ENCODE measurements at places on chromosomes 7 and 10.

GRCh38 chr7:57425969-57426628, 23.9 kb upstream of the ZNF716 start:
- peak; percentile 26 for DNase-seq

- no peak for DNase-seq
Observed at GRCh38 chr7:135459951-135460567, 49.8 kb downstream of the CNOT4 start.

GRCh38 chr10:54478601-54479000, 322.4 kb downstream of the PCDH15 start:
- no peak for DNase-seq

- no peak for DNase-seq
Observed at GRCh38 chr10:85548034-85548433, 818.6 kb downstream of the GRID1 start.

GRCh38 chr10:30238836-30239235, 110.2 kb downstream of the MTPAP start:
- no peak for DNase-seq

DNA sequence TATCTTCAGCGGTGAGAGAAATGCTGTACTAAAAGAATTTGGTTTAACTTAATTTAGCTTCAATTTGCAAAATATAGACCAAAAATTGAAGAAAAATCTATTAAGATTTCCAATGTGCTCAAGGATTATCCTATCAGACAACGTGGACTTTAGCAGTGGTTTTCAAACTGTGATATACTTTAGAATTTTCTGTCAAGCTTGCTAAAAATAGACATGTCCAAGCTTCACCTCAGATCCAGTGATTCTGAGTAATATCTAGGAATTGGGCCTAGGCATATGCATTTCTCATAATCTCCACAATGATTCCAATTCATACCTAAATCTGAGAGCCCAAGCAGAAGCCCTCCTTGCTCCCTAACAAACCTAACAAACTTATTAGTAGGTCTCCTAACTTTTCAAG, 3.4 kb downstream of the WASL start:
- DNase-seq, result no peak

DNA sequence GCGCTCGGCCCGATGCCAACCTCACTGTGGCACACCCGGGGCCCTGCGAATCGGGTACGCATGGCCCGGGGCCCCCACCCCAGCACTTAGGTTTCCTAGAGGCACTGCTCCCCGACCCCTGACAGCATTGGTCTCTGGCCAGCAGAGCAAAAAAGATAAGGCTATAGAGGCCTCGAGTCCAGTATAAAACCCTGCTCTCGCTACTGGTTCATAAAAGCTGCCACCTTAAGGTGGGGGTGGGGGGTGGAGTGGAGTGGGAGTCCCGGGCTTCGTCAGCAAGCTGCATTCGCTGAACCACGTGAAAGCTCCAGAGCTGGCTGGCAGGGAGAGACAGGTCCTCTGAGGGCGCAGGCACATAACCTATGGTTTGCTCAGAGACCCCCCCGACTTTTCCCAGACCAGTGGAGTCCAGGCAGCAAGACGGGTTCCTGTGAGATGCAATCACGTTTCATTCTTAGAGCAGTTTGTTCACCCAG, 1.3 kb downstream of the KAZALD1 start:
- DNase-seq, result no peak

DNA sequence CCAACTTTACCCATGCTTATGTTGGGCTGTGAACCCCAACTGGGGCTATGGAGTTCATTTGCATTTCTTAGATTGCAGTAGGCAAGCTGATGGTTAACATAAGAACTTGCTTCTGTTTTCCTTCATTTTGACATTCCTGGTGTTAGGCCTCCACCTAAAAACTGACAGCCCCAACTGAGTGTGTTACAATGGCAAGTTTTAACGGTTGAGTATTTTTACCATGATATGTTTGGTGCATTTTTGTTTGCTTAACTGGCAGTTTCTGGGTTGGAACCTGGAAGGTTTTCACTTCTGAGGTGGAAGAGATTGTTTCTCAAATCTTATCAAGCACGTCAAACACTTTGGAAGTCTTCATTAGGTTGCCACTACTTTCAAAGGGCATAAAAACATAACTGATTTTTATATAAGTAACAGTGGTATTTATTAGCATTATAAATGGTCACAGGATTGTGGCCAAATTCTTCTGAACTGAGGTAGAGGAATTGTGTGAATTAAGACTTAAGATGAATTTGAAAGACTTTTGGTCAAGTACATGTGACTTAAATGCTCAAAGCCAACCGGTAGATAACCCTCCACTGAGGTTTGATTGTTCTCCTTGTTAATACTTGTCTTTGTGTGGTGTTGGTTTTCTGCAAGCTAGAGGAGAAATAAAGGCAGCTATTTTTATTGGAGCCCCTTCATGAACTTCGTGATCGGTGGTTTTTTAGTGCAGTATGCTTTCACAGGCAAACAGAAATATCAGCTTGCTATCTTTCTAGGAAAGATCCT, 2.8 kb downstream of the BMI1 start:
- no peak for DNase-seq

- no peak for DNase-seq
Observed at GRCh38 chr10:13238271-13239077, 4.3 kb upstream of the UCMA start.

GRCh38 chr7:22578007-22578733, 78.2 kb upstream of the STEAP1B start:
- DNase-seq, result no peak

GRCh38 chr10:81136261-81136660, 598.6 kb downstream of the SH2D4B start:
- no peak for DNase-seq

- DNase-seq, result no peak
Observed at GRCh38 chr10:119328223-119328622, 120.9 kb downstream of the GRK5 start.

DNA sequence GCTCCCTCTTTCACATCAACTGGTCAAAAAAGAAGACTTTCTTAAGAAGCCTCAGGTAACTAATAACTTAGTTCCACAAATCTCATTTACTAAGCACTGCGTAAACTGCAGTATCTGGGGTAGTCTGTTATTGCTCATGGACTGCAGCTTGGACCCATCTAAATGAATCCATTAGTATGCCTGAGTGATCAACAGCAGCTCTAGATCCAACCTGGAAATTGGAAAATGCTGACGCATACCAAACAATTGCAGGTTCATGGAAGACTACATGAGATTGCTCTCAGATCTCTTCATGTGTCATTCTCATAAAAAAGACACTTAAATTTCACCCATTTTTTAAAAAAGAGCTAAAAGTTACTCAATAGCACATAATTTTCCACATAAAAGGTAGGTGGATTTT, 121.6 kb downstream of the IDE start:
- DNase-seq, result no peak

GRCh38 chr10:118961436-118961835, 68.1 kb upstream of the NANOS1 start:
- no peak for DNase-seq

DNA sequence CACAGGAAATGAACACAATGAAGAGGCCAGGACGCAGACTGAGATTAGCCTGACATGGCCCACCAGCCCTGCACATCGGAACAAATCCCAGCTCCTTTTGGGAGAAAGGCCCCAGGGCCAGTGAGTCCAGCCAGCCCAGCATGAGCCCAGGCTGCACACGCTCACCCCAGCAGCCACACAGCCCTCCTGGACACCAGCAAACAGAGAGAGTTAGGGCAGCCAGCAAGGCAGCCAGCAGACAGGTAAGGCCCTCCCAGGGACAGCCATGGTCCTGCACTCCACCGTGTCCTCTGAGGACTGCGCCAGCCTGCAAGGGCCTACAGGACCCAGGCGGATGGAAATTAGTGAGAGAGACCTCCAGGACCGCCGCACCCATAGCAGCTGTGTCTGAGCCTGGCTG, 8.1 kb upstream of the GRID1 start:
- peak; percentile 10 for DNase-seq

GRCh38 chr10:110209926-110210673, 2.7 kb downstream of the MXI1 start:
- peak; percentile 57 for DNase-seq

DNA sequence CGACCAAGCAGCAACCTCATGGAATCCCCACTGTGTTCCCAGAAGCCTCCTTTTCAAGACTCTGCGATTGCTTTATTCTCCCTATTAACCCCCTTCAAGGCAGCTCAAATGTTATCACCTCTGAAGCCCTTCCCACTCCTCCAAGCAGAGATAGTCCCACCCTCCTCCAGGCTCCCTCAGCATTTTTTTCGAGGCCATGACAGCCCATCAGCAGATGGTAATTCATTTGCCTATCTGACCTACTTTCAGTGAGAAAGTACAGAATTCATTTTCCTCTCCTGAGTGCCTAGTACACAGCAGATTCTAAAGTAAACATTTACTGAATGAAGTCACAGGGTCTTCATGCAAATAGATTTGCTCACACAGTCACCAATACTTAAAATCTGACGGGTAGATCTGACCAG, 47.8 kb downstream of the HERPUD2 start:
- DNase-seq, result no peak

GRCh38 chr10:47379901-47380300, 4.2 kb downstream of the ZNF488 start:
- DNase-seq, result peak; percentile 10

DNA sequence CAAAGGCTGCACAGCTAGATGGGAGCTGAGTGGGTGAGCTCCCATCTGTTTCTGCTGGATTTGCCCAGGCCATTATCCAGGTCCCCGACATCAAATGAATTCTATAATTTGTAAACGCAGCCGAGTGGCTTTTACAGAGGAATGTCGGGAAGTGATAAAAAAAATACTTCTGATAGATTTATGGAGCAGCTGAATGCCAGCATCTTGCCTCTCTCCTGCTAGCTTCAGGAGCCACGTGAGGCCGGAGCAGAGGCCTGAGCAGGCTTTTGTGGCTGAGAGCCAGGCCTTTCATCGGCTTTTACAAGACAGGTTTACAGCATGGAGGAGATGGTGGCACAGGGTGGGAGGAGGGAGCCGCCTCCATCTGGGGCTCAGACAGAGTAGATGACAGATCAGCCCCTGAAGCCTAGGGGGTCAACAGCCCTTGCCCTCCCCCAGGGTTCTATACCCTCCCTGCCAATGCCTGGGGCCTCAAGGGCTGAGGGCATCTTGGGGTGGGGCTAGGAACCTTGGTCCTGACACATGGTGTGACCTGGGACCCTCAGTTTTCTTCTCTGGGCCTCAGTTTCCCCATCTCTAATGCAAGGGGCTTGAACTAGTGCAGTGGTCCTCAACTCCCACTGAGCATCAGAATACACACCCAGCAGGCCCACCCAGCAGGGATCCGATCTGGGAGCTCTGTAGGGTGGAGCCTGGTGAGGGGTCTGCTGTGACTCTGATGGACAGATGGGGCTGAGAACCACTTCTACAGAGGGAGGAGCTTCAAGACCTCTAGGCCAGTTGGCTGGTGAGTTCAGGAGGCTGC, 44.2 kb upstream of the PCBD1 start:
- no peak for DNase-seq

- DNase-seq, result no peak
Observed at GRCh38 chr7:137753948-137754851, 92.6 kb downstream of the DGKI start.

DNA sequence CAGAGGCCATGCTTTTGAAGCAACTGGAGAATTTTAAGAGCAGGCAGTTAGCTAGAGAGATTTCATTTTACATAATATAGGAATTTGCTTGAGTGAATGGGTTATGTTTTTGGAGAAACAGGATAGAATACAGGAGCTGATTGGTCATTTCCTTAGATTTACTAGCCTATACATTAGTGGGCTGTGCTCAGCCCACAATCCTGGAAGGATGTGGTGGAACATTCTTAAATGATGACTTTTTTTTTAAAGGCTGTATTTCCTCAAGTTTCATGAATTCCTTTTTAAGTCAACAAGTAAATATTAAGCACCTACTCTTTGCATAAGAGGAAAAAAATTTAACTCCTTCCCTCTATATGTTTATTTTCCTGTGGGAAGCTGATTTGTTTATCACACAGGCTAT, 314.4 kb upstream of the BMPER start:
- no peak for DNase-seq

DNA sequence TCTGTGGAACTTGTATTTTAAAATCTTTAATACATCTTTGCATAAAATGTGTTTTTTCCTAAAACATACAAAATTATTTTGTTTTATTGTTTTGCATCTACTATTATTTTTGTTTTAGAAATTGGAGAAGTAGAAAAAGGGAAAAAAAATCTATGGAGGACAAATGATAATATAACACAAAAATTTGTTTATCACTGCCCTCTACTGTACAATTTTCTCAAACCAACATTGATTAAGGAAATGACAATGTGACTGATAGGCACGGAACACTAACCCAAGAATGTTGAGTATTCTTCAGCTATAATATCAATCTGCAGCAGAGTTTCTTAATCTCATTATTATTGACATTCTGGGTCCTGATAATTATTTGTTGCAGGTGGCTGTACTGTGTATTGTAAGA, 9.5 kb upstream of the ING3 start:
- no peak for DNase-seq

- peak; percentile 85 for DNase-seq
Observed at GRCh38 chr7:23679898-23680413, at the start of gene FAM221A. FAM221A (plus strand) TSS chr7:23680199; CDS start chr7:23680219, 20 bp downstream.

DNA sequence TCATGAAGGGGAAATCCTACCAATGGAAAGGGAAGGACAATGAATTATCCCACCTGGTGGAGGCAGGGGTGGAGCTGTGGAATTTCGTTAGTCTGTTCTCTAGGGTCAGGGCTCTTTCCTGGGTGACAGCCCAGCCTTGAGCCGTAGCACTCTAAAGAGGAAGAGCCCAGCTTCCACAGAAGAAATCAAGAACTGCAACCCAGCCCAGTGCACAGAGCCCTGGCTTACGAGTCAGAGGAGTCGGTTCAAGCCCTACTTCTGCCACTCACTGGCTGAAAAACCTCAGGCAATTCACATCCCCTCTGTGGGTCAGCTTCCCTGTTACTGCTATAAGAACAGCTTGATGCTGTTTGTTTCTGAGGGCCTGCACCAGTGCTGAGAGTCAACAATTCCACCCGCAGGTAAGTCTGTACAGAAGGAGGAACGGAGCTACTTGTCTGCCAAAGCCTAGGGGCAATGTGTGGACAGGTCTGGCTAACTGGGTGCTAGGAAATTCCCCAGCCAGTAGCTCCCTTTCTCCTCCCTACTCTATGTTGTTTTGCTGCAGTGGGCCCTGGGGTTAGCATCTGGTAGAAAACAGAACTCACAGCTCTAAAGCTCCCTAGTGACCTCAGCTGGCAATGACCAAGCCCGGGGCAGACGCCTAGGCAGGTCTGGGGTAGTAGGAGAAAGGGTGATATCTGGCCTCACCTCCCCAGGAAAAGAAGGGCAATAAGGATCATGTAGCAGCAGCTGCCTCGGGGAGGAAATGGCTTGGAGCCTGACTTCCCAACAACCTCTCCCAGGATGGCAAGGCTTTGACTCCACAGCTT, 3.3 kb downstream of the AVPI1 start:
- no peak for DNase-seq
